ENCODE measurements at places on chromosomes 6 and 20.

- DNase-seq: no peak
Measured at GRCh38 chr20:13262671-13263360, 41.7 kb downstream of the ISM1 start.

- DNase-seq: no peak
Measured at GRCh38 chr6:26363882-26364701, 906 bp upstream of the BTN3A2 start.

- DNase-seq: no peak
Measured at GRCh38 chr6:138657065-138657425, 116.5 kb upstream of the CCDC28A start.

- DNase-seq: no peak
Measured at GRCh38 chr20:36555248-36555647, 13.9 kb downstream of the MYL9 start.

GRCh38 chr6:124870611-124871459 is 91.4 kb upstream of the RNF217 start:
- peak; percentile 5 for DNase-seq

- DNase-seq: no peak
Measured at GRCh38 chr20:23917024-23917725, 37.6 kb upstream of the CST5 start.

DNA sequence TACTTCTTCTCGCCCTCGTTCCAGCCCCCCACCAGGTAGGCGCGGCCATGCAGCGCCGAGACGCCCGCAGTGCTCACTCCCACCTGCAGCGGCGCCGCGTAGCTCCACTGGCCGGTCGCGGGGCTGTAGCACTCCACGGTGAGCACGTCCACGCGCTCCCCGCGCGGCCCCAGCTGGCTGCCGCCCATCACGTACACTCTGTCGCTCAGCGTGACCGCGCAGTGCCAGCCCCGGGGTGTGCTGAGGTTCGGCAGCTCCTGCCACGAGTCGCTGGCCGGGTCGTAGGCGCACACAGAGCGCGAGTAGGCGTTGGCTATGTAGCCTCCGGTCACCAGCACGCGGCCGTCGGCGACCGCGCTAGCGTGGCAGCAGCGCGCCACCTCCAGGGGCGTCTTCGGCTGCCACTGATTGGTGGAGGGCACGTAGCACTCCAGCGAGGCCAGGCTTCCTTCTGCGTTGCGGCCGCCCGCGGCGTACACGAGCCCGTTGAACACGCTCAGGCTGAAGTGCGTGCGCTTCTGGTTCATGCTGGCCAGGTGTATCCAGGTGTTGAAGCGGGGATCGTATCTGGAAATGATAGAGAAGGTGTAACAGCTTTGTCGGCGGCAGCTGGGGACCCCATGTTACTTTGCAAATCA is 13.7 kb downstream of the KLHL31 start:
- peak; percentile 81 for DNase-seq

GRCh38 chr20:62682912-62683517 is 25.6 kb upstream of the NTSR1 start:
- no peak for DNase-seq

DNA sequence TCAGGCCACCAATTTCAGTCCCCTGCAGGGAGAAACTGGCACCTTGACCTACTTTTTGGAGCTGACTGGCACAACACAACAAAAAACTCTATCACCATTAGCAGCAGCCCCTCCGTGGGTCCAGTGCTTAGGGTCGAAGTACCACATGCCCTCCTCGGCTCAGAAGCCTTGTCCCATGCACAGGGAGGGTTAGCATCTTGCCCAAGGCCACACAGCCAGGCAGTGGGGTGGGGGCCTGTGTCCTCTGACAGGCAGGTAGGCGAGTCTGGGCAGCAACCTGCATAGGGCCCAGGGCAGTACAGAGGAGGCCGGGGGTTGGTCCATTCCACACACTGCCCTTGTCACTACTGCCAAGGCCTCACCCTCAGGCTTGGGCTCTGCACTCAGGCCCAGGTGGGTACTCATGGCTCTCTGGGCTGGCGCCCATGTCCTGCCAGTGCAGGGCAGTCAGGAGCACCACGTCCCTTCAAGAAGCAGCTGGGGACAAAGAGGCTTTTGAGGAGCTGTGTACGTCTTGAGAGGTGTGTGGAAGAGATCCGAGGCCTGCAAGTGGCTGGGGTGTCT is 53.6 kb downstream of the PYGB start:
- no peak for DNase-seq

DNA sequence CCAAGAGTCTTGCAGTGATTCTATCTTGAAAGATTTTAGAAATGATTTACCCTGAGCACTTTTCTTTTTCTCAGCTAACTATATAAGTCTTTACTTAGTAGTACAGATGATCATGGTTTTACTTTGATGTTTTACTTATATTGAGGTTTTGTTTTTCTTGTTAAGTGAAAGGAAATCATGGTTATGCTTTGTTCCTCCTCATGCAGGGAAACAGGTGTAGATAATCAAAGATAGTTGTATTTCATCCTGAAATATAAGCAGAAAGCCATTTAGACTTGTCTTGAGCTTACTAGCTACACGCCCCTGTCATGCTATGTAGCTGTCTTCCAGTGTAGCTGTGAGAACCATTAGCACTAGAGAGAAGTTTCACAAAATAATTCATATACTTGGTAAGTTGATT is 113.9 kb downstream of the HIVEP1 start:
- DNase-seq: no peak

GRCh38 chr6:36933102-36933501 is 21.4 kb upstream of the PI16 start:
- DNase-seq: no peak

DNA sequence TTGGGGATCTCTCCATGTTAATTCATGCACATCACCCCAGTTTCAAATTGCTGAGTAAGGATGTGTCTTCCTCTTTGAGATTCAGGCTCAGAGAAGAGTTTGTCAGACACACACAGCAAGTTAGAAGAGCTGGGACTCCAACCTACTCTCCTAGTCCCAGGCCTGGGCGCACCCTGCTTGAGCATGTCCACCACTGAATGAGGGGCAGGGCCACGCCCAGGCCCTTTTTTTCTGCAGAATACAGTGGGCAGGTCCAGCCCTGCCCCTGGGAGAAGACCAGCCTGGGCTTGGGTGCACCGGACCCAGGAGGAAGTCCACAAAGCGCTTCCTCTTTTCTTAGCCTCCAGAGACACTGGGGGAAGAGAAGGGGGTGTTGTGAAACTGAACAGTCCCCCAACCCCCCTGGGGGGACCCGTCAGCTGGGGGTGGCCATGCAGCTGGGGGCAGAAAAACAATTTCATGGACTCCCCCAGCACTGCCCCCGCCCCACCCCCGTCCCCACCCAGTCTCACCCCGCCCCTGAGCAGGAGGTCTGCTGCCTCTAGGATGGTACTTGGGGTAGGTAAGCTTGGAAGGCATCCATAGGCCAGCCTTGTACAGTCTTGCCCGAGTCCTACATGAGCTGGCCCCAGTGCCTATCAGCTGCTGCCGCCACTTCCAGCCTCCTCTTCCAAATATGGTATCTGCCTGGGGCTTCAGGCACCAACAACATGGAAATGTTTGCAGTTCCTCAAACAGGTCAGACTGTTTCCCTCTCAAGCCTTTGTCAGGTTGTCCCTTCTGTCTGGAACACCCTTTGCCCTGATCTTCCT is 11.7 kb upstream of the HCK start:
- DNase-seq: peak; percentile 15

GRCh38 chr6:95593025-95593424 is 15.7 kb downstream of the MANEA start:
- DNase-seq: no peak

DNA sequence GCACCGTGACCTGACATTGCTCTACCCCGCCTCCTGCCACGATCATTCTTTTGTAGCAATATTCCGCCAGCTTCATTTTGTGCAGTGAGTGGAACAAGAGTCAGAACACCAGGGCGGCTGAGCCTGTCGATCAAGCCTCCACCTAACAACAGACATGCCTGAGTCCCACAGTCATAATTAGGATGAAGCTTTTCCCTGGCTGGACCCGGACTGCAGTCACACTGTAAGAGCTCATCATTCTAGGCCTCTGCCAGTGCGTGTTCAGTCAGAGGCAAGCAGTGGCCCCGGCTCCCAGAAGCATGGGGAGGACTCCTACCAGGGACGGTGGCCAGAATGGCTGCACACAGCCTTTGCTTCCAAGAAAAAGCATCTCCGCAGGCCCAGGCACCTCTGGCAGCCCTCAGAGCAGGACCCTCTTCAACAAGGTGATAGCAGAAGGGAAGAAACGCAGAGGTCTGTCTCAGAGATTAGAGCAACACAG is 23.2 kb upstream of the UNC93A start:
- no peak for DNase-seq

GRCh38 chr20:57270204-57270984 is 4.0 kb upstream of the BMP7 start:
- no peak for DNase-seq

DNA sequence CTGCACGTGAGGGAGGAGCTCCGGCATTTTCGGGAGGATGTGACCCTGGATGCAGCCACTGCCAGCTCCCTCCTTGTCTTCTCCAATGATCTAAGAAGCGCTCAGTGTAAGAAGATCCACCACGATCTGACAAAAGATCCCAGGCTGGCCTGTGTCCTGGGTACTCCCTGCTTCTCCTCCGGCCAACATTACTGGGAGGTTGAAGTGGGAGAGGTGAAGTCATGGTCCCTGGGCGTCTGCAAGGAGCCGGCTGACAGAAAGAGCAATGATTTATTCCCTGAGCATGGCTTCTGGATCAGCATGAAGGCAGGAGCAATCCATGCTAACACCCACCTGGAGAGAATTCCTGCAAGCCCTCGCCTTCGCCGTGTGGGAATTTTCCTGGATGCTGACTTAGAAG is 2.8 kb downstream of the RFPL4B start:
- DNase-seq: no peak

DNA sequence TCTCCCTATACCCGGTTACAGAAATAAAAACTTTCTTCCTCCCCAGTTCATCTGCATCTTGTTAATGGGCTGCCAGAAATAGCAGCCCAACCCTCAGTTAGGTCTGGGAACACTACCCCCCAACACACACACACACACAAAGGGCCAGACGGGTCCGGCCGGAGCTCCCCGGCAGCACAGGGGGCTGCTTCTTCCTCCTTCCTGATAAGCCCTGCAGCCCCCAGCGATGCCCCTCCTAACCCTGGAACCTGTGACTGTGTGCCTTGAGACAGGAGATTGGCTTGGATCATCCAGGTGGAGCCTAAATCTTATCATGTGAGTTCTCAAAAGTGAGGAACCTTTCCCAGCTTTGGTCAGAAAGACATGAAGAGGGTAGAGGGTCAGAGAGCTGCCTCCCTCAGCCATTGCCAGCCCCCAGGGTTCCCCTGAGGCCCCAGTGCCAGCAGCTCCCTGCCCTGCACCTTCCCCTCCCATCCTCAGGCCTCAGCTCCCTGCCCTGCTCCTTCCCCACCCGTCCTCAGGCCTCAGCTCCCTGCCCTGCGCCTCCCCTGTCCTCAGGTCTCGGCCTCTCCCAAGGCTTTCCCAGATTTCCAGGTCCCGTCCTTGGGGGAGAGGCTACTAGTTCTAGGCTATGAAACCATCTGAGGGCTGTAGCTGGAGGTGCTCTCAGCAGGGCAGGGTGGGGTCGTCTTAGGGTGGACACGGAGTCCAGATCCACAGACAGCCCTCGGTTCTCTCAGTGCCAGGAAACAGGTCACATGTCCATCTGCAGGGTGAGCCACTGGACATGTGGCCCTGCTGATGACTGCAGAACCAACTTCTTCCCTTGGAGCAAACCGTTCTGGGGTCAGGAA is 34.5 kb upstream of the CST7 start:
- DNase-seq: no peak

GRCh38 chr6:139540894-139541293 is 166.4 kb upstream of the CITED2 start:
- DNase-seq: no peak

GRCh38 chr6:165571721-165572132 is 91.3 kb downstream of the PDE10A start:
- no peak for DNase-seq

- DNase-seq: no peak
Measured at GRCh38 chr6:156191895-156192294, 585.3 kb upstream of the ARID1B start.

- DNase-seq: no peak
Measured at GRCh38 chr6:8088886-8089285, 13.5 kb downstream of the EEF1E1 start.

GRCh38 chr6:109747221-109747620 is 56.1 kb downstream of the FIG4 start:
- DNase-seq: no peak

- no peak for DNase-seq
Measured at GRCh38 chr6:157723376-157723775, 99.7 kb upstream of the SNX9 start.

GRCh38 chr6:151002491-151002935 is 137.0 kb downstream of the MTHFD1L start:
- DNase-seq: no peak

DNA sequence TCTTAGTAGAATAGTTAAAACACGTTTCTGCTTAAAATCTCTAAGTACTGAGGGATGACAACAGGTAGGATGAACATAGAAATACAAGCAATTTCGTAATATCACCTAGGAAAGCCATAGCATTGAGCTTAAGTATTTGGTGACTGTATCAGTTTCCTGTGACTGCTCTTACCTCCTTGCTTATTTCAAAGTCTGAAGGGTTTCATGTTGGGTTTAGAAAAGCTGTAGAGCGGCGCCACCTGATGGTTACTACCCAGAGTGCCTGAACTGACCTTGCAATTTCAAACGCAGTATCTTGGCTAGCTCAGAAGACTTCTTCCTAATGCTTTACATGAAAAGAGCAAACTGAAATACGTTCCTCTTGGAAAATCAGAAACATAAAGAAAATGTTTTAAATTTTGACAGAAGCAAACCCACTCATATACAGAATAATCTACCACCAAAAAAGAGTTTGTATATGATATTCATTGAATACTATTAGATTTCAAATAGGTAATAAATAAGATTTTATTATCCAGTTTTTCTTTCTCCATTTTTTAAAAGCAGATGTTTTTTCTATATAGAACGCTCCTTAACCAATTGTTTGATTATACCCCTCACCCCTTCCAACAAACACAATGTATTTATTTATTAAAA is 82.3 kb upstream of the RIPOR2 start:
- no peak for DNase-seq

- DNase-seq: no peak
Measured at GRCh38 chr6:134047673-134048072, 4.8 kb downstream of the SLC2A12 start.

DNA sequence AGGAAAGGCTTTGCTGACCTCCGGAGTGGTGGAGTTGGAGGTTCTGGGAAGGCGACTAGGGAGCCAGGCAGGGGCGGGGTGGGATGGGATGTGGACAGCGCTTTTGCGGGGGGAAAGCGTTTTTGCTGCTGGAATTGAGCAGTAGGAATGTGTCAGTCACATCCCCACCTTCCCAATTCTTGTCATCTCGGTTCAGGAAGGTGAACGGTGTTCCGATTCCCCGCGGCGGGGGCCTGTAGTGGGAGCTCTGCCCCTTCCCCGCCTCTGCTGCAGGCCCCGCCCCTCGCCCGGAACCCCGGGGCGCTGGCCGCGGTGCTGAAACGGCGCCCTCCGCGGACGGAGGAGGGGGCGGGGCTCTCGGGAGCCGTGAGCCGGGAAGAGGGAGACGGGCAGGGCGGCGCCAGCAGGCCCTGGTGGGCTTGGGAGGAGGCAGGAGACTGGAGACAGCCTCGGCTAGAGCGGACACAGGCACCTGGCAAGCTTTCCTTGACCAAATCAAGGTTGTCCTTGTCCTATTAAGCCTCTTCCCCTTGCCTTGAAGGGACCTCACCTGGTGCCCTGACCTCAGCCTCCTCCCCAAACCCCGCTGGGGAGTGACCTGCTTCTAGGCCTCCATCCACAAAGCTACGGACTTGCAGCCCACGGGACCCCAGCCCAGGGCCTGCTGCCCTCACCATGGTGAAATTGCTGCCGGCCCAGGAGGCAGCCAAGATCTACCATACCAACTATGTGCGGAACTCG is at the start of gene LHFPL5:
TSS of gene LHFPL5 (plus strand) at position 357 of the 741 bp plus-strand sequence. CDS start at position 676, 319 bp downstream.
- no peak for DNase-seq

GRCh38 chr20:9838378-9839295 is at the start of gene PAK5:
PAK5 (minus strand) TSS chr20:9839076; CDS start chr20:9644328, 194,748 bp downstream.
- peak; percentile 81 for DNase-seq

- no peak for DNase-seq
Measured at GRCh38 chr6:37324131-37325033, 29.4 kb upstream of the RNF8 start.

All from putamen (tissue), 1 donor.